Lower lobe of right lung (tissue), 2 donors: ENCODE measurements at places on chromosomes 7 and 10. TPM values are rescaled to one million over a fixed set of nuclear protein-coding genes. Genes with fewer than 3 reads are reported as not detected.
A peak's percentile ranks its signal among the peaks of the same experiment; 100 is the strongest.

DNA sequence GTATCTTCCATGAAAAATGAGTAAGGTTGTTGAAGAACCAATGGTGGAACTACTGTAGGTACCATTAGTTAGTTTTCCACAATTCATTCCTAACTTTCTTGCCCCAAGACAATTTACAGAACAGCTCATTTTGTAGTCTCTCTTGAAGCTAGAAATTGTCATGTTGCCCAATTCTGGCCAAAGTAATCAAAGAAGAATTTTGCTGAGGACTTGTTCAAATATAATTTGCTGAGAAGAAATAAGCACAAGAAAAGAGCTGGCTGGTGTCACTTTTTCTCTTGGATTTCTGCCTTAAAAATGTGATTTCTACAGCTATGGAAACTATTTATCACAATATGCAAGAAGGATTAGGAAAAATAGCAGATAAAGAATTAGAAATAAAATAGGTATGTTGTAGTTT, 199.2 kb upstream of the SEMA3A start:
- DNase-seq: no peak

EPHA1 gene
- total RNA-seq: 9.0 TPM

PTPRZ1 gene
- 1.9 TPM for total RNA-seq

HOXA2 gene
- total RNA-seq: 1.5 TPM

DNA sequence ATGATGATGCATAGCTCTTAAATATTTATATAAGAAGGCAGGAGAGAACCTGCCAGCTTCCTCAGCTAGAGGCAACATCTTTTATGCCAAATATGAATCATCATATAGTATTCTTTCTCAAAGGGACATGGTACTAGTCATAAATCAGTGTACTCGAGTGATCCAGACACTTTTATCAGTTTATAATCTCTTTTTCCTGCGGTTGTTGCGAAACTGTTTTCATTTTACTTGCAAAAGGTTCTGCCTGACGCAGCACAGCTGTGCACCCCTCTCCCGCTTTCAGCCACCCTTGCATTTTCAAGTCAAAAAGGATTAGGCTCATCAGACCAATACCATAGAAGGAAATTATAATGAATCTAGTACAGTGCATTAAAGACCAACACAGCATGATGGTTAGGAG, 332.3 kb upstream of the PRKCQ start:
- DNase-seq: no peak

DNA sequence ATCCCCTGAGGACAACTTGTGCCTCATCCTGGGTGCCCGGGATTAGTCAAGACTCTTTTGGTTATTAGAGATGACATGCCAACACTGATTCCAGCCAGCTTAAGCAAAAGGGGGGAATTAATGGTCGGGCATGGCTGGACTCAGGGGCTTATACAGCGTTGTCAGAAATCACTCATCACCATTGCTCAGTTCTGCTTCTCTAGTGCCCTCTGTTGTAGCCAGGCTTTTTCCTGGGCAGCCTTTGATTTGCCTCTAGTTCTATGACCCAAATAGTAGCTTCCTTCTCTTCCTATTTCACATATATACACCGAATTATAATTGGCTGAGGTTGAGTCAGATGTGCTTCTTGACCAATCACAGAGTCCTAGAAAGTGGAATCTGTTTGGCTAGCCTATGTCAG, 192.0 kb upstream of the HABP2 start:
- no peak for DNase-seq

- DNase-seq: no peak
Observed at GRCh38 chr7:26910221-26910620, 45.8 kb upstream of the SKAP2 start.

DNA sequence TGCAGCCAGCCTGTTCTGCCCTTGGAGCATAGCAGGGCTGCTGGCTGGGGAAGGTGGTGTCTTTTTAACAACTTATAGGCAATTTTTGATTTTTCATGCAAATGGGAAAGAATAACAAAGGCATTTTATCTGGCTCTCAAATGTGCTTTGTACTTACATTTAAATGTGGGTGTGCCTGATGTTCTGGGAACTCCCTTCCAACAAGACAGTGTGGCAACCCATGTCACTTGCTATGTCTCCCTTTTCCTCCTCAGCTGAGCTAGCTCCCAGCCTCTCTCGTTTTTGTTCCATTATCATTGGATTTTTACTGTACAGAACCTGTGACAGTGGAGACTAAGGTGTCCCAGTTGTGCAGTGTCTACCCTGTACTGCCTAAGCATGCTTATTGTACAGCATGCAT, 93.5 kb upstream of the PDCD4 start:
- DNase-seq: no peak

DNA sequence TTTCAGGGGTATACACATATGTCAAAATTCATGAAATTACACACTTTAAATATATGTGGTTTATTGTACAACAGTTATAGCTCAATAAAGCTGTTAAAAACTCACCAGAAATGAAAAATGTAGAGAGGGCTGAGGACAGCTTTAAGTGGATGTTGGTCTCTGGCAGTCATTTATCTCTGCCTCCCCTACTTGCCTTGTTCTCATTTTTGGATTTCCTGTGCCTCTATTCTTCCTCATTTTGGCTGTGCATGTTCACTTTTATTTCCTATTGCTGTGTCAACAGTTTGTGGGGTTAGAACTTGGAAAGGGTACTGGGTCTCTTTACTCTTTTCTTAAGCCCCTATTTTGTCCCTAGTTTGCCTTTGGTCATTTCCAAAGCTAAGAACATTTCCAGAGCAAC, 18.6 kb upstream of the MEST start:
- DNase-seq: no peak

DNA sequence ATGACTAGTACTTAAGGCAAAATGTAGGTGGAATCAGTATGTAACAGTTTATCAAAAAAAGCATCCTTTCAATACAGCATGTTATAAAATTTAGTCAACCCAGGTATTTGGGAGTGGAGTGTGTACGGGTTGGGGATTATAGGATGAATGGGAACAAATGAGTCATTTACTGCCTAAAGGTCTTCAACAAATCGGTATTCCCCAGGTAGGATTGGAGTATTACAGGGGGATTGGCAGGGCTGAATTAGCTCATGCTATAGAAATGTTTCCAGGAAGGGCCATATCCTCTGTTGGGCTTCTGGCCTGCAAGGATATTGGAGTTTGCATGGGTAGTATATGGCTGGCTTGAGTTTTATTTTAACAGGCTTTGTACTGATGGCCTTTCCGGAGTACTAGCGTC, 723.7 kb downstream of the SORCS1 start:
- no peak for DNase-seq

- DNase-seq: no peak
Observed at GRCh38 chr10:74079936-74080590, 70.6 kb downstream of the AP3M1 start.

PTF1A gene
- total RNA-seq: not detected

GPER1 gene
- 26.0 TPM for total RNA-seq

GRCh38 chr10:12712293-12712983, 289.1 kb downstream of the CCDC3 start:
- no peak for DNase-seq

DNA sequence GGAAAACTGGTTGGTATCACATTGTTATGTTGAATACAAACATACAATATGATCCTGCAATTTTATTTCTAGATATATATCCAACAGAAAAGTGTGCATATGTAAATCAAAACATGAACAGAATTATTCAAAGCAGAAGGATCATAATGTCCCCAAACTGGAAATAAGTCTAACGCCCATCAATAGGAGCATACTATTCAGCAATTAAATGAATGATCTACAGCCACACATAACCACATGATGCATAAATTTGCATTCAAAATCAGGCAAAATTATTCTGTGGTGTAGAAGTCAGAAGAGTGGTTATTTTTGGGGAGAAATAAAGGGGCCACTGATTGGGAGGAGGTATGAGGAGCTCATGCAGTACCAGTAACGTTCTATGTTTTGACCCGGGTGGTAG, 28.6 kb downstream of the NPY start:
- no peak for DNase-seq

- peak; percentile 53 for DNase-seq
Observed at GRCh38 chr7:37092548-37092947, 356.1 kb downstream of the ELMO1 start.

GRCh38 chr10:97539523-97540200, 32.9 kb upstream of the ANKRD2 start:
- no peak for DNase-seq

LLCFC1 gene
- not detected for total RNA-seq

BLNK gene
- total RNA-seq: 11.2 TPM

- DNase-seq: no peak
Observed at GRCh38 chr7:131040467-131040932, 287.2 kb upstream of the MKLN1 start.

GRCh38 chr7:28558236-28558635, 145.9 kb downstream of the CREB5 start:
- DNase-seq: no peak

AGR2 gene
- total RNA-seq: 93.0 TPM

DNA sequence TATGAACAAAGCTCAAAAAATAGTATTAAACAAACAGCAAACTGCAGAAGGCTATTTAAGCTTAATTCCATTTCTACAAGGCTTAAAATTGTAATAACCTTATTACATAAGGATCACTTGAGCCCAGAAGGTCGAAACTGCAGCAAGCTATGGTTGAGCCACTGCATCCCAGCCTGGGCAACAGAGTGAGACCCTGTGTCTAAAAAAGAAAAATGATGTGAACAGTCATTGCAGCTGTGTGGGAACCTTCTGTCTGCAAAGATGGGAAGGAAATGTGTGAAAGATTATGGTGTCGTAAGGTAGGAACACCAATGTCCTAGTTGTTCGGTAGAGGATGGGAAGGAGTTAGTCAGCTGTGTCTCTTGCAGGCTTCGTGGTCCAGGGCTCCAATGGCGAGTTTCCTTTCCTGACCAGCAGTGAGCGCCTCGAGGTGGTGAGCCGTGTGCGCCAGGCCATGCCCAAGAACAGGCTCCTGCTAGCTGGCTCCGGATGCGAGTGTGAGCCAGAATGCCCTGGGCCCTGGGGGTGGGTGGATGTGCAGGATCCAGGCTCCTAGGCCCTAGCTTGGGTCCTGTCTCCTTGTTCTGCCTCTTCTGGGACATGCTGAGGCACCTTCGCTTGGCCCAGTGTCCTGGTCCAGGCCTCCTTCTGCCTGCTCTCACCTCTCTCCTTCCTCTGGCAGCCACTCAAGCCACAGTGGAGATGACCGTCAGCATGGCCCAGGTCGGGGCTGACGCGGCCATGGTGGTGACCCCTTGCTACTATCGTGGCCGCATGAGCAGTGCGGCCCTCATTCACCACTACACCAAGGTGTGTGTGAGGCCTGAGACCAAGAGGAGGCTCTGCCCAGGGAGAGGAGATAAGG, 9.1 kb downstream of the C10orf62 start:
- DNase-seq: no peak

DNA sequence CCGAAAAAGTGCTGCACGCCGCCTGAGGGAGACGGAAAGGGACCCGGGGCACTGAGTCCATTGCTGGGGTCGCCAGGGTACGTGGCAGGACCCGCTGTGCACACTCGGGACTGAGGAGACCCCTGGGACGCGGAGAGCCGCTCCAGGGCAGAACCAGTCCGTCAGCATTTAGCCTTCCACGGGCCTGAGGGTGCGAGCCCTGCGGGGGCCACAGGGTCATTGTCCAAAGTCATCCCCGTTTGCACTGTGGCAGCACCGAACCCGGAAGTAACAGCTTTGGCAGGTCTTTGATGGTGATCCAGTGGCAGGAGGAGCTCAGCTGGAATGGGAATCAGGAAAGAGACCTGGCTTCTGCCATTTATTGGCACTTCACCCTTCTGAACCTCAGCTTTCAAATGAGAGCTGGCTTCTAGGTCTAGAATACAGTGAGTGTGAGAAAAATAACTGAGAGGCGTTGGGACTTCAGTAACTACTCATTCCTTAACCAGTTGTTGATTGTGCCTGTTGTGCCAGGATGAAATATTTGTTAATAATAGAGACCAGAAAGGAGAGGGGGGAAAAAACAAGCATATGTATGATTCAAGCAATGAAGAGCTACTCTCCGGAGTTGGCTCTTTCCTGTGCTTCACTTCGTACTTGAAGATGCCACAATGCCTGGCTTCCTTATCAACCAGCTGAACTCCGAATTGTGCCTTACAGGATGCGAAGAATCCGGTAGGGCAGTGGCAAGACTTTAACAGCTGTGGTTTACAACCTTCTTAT, 811 bp upstream of the ARHGAP12 start:
- DNase-seq: peak; percentile 68

- no peak for DNase-seq
Observed at GRCh38 chr10:77768039-77768438, 130.4 kb upstream of the KCNMA1 start.

DNA sequence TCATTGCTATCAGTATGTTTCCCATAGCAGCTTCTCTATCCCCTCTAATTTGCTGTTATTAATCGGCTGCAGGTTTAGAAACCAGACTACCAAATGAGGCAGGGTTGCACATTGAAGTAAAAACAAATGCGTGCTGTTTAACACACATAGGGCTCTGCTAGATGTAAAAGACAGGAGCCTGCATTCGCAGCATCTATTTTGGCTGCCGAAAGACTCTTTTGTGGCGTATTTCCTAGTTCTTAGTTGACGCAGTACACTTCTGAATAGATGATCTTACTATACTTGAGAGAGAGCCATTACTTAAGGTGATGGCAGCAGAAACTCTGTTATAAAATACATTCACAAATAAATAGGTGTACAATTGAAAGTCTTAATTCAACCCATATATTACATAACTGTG, 21.4 kb downstream of the SGCE start:
- DNase-seq: no peak

- peak; percentile 32 for DNase-seq
Observed at GRCh38 chr7:2003931-2004812, 228.6 kb downstream of the MAD1L1 start.

GRCh38 chr10:33143160-33143728, 185.2 kb upstream of the ITGB1 start:
- no peak for DNase-seq

KIFBP gene
- 20.6 TPM for total RNA-seq
